ENCODE measurements at places on chromosomes 2 and 18.

GRCh38 chr18:36672437-36673344, 156.1 kb downstream of the TPGS2 start:
- DNase-seq = no peak

DNA sequence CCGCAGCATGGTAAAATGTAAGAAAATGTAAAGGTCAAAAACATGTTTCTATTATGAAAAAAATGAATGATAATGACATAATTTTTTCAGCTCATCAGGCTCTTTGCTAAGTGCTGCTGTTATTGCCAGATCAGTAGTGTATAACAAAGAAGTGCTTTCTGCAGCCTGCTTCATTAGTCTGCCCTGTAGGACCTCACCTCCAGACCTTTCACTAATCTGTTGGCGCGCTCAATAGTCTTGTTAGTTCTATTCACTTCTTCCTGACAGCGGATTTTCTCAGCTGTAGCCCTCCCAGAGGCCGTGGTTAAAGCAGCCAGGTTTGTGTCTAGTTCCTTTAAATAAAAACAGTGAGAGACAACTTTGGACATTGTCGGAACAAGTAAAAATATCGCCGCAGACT, 97.7 kb downstream of the CDCA7 start:
- no peak for DNase-seq

DNA sequence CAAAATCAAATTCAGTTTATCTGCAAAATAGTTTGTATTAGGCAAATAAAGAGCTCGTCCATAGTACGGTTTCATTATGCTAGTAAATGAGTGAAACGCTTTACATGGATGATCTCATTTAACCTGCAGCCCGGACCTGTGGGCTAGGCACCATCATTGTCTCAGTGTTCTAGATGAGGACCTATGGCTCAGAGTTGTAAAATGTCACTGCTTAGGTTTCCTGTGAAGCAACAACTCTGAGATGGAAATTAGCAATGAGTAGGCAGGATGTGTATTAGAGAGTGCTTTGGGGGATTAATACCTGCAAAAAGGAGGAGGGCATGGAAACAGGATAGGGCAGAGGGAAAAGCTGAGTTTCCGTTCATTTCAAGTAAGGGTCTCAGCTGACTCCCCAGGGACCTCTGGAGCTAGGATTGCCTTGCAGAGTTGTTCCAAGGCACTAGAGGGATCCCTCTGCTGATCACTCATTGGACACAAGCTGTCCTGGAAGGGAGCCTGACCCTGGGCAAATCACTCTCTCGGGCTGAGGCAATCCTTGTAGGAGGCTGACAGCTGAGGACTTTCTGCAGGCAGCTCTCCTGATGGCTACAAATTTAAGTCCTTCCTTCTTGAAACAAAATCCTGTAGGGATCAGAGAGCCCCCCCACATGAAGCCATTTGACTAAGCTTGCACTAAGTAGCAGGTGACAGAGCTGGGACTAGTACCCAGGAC, 58.8 kb upstream of the SIX2 start:
- DNase-seq = no peak

GRCh38 chr18:40063488-40063887, 1891.5 kb upstream of the PIK3C3 start:
- DNase-seq = no peak

DNA sequence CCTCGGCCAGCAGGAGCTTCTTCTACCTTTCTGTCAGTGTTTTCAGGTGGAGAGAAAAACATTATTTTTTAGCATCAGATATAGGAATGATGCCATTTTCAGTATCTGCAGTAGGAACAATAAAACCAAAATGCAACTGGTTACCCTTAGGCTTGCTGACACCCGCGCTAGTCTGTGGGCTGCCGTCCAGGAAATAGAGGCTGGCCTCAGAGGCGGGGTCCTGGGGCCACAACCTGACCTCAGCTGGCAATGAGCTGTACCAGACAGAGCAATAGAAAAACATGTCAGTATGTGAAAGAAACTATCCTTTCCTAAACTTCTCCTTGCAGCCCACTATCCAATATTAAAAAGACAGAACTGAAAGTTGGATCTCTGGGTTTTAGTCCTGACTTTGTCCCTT, 4.6 kb upstream of the ST6GAL2 start:
- DNase-seq = peak; percentile 49

GRCh38 chr2:238521870-238522269, 95.1 kb downstream of the ASB1 start:
- DNase-seq = no peak

GRCh38 chr18:79387615-79388014, 8.1 kb upstream of the NFATC1 start:
- DNase-seq = no peak

GRCh38 chr2:71452565-71452964, 796 bp upstream of the DYSF start:
- DNase-seq = peak; percentile 40

DNA sequence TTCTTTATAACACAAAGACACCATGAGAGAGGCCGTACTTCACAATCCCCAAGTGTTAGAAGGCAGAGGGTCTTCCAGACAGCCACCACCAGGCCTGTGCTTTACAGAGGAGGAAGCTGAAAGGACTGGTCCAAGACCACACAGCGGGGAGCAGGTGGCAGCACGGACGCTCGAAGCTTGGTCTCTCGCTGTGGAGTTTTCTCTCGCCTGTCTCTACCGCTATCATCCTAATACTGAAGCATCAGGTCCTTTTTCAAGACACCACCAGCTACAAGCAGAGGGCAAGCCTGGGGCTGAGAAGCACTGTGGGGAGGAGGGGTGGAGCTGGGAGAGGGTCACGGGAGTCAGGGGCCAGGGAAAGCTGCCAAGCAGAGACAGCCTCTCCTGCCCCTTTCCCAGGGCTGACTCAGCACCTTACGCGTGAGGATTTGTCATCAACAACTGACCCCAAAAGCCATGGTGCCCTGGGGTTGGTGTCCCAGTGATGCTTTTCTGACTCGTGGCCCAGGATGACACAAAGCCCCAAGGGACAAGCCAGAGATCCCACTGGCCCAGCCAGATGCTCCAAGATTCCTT, 31.9 kb upstream of the FOSL2 start:
- no peak for DNase-seq

DNA sequence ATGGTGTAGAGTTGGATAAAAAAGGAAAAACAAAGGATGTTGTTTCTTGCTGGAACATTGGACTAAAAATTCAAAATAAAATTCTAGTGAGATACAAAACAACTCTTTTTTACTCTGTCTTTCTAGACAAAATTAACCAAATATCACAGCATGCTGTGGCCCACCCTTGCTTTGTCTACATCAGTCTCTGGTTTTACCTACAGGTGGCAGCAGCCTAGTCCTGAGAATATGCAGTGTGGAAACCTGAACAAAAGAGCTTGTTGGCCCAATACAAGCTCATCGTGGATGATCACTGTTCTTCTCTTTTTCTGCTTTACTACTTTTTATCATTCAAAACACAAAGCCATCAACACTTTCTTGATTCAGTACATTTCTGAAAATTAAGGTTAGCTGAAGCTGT, 210.4 kb downstream of the CDH19 start:
- DNase-seq = no peak

- no peak for DNase-seq
Observed at GRCh38 chr2:54845514-54845913, 122.1 kb downstream of the EML6 start.

DNA sequence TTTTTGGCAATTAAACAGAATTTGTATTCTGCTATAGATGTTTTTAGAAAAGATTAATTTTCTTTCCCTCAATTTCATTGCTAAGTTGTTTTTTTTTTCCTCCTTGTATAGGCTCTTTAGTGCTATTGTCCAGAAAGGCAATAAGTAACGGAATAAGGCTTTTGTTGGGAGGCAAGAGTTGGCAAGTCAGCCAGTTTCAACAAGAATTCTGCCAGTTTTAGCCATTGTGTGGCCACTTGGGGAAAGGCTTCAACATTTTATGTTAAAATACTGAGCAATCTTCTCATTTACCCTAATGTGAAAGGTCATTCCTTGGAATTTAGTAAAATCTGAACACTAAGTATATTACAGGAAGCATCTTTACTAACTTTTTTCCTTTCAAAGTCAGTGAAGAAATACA, 9.6 kb downstream of the CALCRL start:
- DNase-seq = no peak

GRCh38 chr18:6444466-6445228, 29.9 kb upstream of the L3MBTL4 start:
- no peak for DNase-seq

- no peak for DNase-seq
Observed at GRCh38 chr2:10135296-10136089, 13.0 kb downstream of the RRM2 start.

- no peak for DNase-seq
Observed at GRCh38 chr2:197306696-197307040, 3.9 kb downstream of the ANKRD44 start.

- DNase-seq = no peak
Observed at GRCh38 chr2:152648336-152648735, 68.9 kb downstream of the PRPF40A start.

DNA sequence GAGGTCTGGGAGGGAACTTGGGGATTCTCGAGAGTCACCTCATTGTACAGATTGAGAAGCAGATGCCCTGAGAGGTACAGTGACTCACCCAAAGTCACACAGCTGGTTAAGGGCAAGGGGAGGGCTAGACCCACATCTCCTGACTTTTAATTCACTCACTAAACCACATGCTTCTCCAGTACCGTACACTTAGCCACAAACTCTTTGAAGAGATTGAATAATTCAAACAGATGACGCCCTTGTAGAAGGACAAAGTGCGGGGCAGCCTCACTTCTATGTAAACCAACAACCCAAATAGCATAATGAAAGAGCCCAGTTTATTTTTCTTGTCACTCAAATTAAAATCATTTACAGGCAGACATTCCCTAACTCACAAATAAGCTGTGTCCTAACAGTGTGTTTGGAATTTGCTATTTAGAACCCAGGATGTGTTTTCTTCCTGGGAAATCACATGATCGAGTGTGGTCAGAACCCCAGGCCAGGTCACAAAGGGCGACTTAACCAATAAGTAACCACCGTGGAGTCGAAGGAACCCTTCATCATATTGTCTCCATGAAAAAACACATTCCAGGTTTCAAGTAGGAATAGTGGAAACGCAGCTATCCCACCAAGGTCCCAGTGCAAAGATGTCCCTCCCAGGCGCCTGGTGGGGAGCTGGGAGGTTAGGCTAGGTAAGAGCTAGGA, 35.8 kb upstream of the PTPN4 start:
- no peak for DNase-seq

DNA sequence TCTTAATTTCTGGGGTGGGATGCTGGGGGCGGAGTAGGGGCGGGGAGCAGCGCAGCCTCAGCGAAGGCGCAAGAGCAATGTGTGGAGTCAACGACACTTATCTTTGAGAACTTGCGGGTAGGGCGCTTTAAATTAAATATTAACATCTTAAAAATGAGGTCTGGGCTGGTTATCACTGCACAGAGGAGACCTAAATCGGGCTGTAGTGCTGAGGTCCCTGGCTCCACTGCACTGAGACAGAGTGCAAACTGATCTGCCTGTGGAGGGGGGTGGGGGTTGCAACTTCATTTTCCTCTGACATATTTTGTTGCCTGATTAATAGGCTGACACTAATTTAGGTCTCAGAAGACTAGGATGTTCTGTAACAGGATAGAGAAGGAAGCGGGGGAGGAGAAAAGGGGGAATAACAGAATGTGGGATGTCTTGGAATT, 253.0 kb upstream of the FANCL start:
- DNase-seq = no peak

- no peak for DNase-seq
Observed at GRCh38 chr2:86518481-86518880, 44.8 kb downstream of the CHMP3 start.

DNA sequence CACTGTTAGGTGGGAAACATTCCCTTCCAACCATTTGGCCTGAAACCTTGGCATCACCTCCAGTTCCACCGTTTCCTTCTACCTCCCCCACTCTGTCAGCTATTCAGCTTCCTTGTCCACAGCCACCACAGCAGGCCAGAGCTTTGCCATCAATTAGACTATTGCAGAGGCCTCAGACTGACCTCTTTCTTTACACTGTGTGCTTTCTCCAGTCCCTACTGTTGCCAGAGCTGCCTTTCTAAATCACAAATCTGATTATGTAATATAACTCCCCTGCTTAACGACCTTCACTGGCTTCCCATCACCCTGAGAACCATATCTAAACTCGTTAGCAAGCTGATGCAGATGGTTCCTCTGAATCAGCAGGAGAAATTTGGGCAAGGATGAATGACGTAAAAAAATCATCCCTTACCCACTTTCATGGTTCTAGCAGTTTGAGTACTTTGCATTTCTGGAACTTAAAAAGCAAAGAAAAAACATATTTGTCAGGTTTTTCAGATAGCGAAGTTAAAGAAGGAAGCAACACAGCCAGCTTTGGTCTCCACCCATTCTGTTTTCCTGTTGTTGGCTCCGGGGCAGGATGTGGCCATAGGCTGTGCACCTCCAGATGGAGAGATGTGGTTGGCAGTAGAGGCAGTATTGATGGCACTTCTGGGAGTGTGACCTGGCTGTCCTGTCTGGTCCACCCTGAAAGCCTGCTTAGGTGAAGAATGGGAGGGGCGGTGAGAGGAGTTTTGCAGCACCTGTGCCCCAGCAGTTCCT, 422.1 kb downstream of the PARD3B start:
- DNase-seq = peak; percentile 74

GRCh38 chr2:212193056-212193455, 345.5 kb downstream of the ERBB4 start:
- no peak for DNase-seq

DNA sequence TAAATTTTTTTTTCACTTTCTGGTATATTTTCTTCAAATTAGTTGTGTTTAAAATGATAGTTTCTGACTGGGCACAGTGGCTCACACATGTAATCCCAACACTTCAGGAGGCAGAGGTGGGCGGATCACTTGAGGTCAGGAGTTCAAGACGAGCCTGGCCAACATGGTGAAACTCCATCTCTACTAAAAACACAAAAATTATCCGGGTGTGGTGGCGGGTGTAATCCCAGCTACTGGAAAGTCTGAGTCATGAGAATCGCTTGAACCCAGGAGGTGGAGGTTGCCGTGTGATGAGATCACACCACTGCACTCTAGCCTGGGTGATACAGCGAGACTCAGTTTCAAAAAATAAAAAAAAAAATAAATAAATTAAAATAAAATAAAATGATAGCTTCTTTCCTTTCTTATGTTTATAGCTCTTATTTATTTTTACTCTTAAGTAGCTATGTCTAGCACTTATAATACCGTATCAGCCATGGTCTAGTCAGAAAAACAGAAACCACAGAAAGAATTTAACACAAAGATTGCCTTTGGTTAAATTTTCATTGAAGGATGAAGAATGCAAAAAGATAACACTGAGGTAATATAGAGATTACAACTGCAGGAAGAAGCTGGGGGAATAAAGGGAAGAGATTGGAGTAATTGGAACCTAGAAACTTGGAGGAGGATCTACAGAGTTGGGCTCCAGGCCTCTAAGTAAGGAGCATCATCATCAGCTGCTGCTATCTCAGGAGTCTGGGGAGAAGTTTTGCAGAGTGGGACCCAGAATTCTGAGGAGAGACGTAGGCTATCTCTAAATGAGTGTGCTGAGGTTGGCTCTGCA, 54.7 kb upstream of the MBOAT2 start:
- no peak for DNase-seq

- DNase-seq = no peak
Observed at GRCh38 chr2:198700319-198700718, 757.4 kb downstream of the SATB2 start.

- DNase-seq = no peak
Observed at GRCh38 chr2:37623971-37624900, 47.2 kb downstream of the CDC42EP3 start.
